ENCODE measurements at places on chromosomes 5 and 9.
A peak's percentile ranks its signal among the peaks of the same experiment; 100 is the strongest.

DNA sequence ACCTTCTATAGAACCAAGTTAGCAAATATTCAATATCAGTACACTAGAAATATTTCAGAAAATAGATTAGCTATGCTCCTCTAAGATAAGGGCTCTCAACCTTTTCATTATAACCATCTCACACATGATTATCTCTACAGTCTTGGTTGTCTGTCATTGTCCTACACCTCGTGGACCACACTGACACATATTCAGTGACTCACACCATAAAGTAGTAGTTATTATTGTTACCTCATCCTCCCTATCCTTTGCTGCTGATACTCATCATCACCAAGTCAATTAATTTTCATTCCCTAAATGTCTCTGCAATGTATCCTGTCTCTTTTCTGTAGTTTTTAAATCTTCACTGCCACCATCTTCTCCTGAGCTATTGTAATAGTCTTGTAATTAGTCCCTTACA lies 1309.2 kb upstream of the C9orf72 start:
- no peak for DNase-seq

GRCh38 chr5:122421374-122422079 lies 109.5 kb downstream of the SNCAIP start:
- no peak for DNase-seq

DNA sequence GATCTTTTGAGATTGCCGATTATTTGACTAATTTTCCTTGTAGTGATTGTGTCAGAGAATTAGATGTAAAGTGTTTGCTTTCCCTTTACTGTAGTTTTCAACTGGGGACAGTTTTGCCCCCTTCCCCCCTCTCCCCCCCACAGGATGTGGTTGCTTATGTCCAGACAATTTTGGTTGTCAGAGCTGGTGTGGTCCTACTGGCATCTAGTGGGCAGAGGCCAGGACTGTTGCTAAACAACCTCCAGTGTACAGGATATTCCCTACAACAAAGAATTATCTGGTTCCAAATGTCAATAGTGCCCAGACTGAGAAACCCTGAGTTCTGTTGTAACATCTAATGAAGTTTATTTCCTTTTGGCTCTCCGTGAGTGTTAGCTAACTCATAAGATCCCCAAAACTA lies 20.0 kb downstream of the TMEFF1 start:
- DNase-seq, result no peak

GRCh38 chr5:56588636-56589480 lies 226.5 kb upstream of the MAP3K1 start:
- DNase-seq, result peak; percentile 81

GRCh38 chr9:4272126-4272525 lies 27.7 kb downstream of the GLIS3 start:
- DNase-seq, result no peak

GRCh38 chr9:136091582-136092352 lies 3.3 kb downstream of the NACC2 start:
- peak; percentile 20 for DNase-seq

GRCh38 chr9:117153021-117153420 lies 261.8 kb downstream of the ASTN2 start:
- DNase-seq, result no peak

Measured in left hindlimb (tissue), 1 donor.